Glomerular endothelial cell (primary cell): ENCODE measurements at places on chromosomes 12 and 14. TPM values are rescaled to one million over a fixed set of nuclear protein-coding genes. Genes with fewer than 3 reads are reported as not detected.

DNA sequence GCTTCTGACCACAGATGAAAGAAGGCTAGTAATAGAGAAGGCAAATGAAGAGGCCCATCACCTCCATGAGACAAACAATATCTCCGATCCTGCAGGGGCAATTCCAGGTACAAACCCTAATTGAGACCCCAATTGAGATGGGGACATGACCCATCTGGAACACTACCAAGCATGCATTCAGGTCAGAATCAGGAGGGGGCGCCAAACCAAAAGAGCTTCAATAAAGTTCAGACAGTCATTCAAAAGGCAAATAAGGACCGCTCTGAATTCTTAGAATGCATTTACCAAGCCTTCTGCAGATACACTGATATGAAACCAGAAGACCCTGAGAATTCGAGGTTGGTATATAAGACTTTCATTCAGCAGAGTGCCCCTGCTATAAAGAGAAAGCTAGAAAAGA, 10.2 kb upstream of the EDDM3B start:
- no peak for DNase-seq

DNA sequence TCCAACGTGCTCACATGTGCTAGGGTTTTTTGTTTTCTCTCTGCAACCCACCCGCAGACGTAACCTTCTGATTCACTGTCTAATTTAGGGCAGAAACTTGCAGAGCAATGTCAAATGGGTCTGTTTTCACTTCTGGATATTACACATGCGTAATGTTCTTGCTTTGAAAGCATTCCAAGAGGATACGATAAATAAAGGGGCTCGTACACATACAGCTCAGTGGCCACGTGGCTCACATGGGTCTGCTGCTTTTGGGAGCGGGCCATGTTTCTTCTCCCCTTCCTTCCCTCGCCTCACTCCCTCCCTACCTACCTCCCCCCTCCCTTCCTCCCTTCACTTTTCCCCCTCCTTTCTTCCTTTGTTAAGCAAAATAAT, 23.4 kb downstream of the CACNA1C start:
- no peak for DNase-seq

DNA sequence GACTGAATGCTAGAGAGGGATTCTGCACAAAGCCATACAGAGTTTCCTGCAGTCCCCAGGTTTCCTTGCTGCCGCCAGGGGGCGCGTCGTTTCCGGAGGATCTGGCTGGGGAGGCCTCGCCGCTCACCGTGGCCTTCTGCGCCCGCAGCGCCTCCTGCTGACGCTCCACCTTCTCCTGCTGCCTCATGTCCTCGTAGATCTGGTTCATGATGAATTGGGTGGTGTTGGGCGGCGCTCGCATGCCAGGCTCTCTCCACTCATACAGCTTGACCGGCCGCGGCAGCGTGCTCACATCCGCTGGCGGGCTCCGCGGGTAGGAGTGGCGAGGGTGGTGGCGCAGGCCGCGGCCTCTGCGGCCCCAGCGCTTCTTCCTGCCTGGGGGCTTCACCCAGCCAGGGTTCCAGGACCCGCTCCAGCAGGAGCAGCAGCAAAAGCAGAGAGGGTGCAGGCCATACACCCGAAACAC, 987 bp downstream of the CCER1 start:
- no peak for DNase-seq

GRCh38 chr12:52181746-52182145, 10.1 kb downstream of the KRT80 start:
- DNase-seq: no peak

DNA sequence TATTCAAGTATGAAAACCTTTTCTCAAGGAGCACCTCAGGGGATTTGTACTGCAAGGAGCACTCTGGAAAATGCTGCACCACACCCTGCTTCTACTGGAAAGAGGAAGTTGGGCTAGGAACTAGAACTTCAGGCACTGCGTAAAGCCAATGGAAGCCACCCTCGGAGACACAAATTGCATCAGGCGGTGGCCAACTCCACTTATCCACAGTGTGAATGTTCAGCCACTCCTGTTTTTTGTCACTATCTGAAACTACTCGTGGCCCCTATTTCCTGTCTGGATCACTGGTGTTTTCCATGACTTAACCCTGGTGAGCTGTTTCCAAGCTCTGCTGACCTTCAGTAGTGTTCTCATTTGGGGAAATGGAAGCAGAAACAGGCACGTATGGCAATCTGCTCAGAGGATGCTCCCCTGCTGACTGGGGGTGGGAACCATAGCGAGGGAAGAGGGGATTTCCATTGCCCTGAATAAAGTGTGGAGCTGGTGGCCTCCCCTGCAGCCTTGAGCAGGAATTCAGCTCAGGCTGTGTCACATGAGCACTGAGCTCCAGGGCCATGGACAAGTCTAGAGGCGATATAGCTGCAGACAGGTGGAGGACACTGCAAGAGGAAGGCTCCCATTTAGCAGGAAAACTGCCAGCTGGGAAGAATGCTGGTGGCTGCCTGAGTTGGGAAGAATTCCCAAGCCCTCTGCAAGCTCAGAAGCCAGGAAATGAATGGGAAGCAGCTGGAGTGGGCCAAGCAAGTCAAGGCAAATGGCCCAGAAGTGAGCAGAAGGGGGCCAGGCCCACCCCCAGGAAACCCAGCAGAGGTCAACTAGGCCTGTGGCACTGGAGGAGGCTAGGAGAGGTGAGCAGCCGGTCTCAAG, 50.5 kb upstream of the RAP1B start:
- no peak for DNase-seq

The SAMD15 gene
- 1.1 and 3.3 TPM in 2 replicates for total RNA-seq

DNA sequence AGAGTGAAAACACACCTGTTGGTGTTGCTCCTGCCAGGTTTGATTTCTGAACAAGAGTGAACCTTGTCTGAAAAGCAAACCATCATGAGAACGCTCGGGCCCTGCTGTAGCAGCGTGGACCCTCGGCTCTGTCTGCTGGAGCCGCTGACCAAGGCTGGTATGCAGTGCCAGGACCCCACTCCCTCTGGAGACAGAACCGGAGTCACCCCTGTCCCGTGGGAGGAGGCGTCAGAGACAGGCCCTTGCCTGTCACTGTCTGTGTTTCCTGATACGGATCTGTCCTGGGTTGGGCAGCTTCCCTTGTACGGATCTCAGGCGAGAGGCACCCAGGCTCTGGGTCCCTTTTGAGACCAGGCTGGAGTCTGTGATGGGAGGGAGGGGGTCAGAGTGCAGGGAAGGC, 111.6 kb downstream of the ADGRD1 start:
- DNase-seq: no peak

The ADAM21 gene
- total RNA-seq: 0.12 and 0.19 TPM in 2 replicates

DNA sequence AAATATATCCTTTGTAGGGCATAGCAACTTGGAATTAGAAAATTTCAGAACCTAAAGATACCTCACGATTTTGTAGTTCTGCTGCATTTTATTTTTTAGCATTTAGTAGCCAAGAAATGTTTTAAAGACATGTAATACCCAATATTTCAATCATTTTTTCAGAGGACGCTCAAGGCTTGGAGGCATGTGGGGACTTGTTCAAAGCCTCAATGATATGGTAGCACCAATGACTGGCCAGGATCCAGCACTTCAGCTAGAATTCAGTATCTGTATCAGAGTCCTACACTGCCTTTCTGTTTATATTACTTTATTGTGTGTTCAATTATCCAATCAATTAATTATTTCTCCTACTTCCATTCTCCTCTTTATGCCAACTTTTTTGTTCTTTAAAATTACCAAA, 154.8 kb upstream of the NEDD1 start:
- no peak for DNase-seq

DNA sequence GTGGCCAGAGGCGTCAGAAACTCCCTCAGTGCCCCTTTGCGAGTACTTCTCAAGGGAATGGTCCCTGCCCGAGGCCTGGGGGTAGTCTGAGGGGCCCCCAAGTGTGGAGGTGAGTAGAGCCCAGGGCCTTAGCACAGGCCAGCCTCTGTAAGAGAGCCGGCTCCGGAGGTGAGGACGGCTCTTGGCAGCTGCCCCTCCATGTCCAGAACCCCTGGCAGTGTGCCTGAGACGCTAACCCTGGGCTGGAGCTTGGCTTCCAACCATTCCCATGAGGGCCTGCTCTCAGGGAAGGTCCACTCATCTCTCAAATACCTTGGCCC, 61.7 kb downstream of the PRMT8 start:
- DNase-seq: no peak

- DNase-seq: peak; percentile 86
Observed at GRCh38 chr14:77028384-77029231, at the start of gene IRF2BPL. IRF2BPL (minus strand) TSS chr14:77028708; CDS start chr14:77027792, 916 bp downstream.

DNA sequence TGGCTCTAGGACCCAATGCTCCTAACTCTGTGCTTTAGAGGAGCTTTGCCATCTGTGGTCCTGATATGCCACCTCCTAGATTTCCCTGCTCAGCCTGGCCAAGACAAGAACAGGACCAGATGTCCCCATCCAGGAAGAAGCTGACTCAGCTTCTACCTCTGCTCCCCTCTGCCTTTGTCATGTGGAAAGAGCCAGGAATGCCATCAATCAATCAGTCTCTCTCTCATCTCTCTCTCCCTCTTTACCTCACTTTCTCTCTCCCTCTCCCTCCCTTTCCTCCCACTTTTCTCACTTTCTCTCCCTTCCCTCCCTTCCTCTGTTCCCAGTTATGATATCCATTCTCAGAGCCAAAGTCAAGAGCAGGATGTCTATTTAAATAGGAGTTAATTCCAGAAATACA, 892.5 kb upstream of the TMEM132C start:
- DNase-seq: no peak

DNA sequence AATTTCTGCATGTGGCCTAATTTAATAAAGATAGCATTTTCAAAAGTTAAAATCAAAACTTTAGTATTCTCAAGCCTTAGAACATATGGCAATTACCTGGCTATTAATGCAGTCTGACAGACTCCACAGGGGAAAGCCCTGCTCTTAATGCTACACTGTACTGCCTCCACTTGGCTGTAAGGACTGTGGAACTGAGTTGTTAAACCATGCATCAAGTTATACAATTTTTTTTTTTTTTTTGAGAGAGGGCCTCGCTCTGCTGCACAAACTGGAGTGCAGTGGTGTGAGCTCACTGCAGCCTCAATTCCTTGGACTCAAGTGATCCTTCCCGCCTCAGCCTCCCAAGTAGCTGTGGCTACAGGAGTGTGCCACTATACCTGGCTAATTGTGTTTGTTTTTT, 19.0 kb upstream of the NDUFA12 start:
- no peak for DNase-seq

The MORN3 gene
- 0.73 and 0.88 TPM in 2 replicates for total RNA-seq

The STAB2 gene
- 0.10 and 0.12 TPM in 2 replicates for total RNA-seq

GRCh38 chr14:22939684-22940083, 10.5 kb upstream of the PRMT5 start:
- no peak for DNase-seq

The LMNTD1 gene
- 0.82 TPM in 1 of 2 replicates, not detected in the other for total RNA-seq

The FBLN5 gene
- 1.1 and 5.7 TPM in 2 replicates for total RNA-seq

- DNase-seq: no peak
Observed at GRCh38 chr12:1479645-1480044, 114.7 kb downstream of the FBXL14 start.

The GUCY2C gene
- not detected in 2 replicates for total RNA-seq

DNA sequence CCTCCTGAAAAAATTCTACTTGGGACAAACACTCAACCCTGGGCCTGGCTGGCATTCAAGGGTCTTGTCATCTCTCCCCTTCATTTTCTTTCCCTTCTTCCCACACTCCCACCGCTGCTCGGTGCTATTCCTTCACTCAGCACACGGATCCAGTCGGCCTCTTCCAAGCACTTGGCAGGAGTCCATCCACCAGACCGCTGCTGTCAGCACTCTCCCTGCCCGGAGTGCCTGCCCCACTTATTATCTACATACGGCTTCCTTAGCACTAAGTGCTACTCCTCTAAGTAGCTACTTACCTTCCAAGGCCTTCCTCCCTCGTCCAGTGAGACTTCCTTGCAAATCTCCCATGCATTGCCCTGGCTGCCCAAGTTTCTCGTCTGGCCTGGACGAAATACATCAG, 29.8 kb downstream of the CALM1 start:
- DNase-seq: no peak

The ATL1 gene
- total RNA-seq: 2.9 and 6.3 TPM in 2 replicates

- DNase-seq: no peak
Observed at GRCh38 chr12:41998436-41998835, 146.2 kb downstream of the GXYLT1 start.

The SLC7A8 gene
- total RNA-seq: 0.29 TPM in 1 of 2 replicates, not detected in the other

- no peak for DNase-seq
Observed at GRCh38 chr12:9880532-9881078, 684 bp upstream of the KLRF2 start.

DNA sequence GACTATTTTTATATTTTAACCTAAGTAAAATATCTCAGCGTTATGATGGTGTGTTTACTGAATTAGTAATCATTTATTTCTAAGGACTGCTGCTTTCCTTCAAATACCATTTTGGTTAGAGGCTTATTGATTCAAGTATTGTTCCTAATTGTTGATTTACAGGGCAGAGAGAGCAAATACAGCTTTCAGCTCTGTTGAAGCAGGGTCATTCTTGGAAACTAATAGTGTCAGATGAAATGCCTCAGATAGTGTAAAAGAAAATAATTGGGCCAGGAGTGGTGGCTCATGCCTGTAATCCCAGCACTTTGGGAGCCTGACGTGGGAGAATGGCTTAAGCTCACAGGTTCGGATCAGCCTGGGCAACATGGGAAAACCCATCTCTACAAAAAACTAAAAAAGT, 249.3 kb downstream of the FUT8 start:
- no peak for DNase-seq

The SYCP3 gene
- 2.0 TPM in 1 of 2 replicates, not detected in the other for total RNA-seq

DNA sequence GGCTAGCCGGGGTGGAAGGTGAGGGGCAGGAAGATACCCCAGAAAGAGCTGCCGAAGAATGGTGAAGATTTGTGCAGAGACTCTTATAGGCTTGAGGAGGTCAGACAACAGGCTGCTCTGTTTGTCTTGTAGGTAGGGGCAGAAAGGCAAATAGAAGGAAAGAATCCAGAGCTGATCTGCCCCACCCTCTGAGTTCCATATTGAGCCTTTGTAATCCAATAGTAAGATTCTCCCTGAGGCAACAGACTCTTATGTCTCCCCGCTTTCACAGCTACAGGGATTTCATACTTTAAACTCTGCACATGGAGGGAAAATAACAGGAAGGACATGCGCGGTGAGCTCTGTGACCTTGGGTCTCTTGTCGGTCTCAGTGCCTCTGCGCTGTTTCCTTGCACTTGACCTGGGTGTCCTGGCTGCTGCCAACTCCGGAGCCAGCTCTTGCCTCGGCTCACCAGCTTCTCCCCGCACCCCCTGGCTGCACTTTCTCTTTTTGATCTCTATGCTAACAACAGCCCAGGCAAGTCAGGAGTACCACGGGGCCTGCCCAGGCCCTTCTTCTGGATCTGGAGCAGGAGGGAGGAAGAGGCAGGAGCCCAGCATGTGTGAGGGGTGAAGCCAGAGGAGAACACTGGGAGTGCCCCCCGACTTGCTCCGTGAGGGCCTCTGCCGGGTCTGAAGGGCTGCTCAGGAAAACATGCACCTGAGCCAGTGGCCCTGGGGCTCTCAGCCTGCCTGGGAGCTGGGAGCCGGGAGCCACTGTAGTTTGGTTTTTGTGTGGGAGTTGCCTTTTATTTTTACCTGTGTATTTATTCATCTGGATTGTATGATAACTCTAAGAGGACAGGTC, 75.8 kb downstream of the PPP1R36 start:
- DNase-seq: no peak

The GPR84 gene
- not detected in 2 replicates for total RNA-seq

GRCh38 chr14:77579065-77579464, 37.4 kb downstream of the SPTLC2 start:
- DNase-seq: no peak

- DNase-seq: no peak
Observed at GRCh38 chr14:75442642-75443041, 14.8 kb downstream of the JDP2 start.

The LRFN5 gene
- total RNA-seq: 0.41 and 1.4 TPM in 2 replicates

The AICDA gene
- not detected in 2 replicates for total RNA-seq
